Activated T-helper 1 cell treated with anti-CD3 and anti-CD28 coated beads, Interleukin-2, amount 50 U/mL, for 16 hours (primary cell): ENCODE measurements at places on chromosomes 13 and 19.

- no peak for DNase-seq
These were observed 120.0 kb downstream of the UQCRFS1 start for GRCh38 chr19:29092712-29093552.

DNA sequence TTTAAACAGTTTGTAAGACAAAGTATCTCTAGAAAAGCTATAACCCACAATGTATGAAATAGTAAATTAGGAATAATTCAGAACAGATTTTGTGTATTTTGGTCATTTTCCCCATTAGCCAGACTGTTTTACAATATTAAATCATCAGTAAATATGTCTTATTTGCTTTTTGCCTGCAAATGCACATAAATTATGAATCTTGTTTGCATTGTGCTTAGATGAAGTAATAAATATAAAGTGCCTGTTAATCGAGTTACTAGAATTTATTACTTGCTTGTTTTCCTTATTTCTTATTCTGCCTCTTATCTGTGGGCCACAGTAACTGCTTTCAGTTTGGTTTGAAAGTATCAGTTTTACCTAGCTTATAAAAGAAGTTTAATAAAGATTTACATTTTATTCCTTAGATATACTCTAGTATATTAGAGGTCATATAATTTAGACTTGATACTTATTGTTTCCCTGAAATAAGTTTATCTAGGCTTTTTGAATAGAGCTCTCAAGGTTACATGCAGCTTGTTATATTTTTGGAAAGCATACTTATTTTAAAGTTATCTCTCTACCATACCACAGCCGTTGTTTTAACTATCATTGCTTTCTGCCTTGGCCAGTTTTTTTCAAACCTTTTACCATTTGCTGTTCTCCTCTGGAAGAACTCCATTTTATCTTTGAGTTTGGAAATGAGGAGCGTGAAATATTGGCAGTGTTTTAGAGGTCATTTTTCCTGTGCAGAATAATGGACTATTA is 238.0 kb downstream of the NBEA start:
- DNase-seq, result no peak

GRCh38 chr13:98981369-98982080 is 3.7 kb upstream of the DOCK9 start:
- no peak for DNase-seq

DNA sequence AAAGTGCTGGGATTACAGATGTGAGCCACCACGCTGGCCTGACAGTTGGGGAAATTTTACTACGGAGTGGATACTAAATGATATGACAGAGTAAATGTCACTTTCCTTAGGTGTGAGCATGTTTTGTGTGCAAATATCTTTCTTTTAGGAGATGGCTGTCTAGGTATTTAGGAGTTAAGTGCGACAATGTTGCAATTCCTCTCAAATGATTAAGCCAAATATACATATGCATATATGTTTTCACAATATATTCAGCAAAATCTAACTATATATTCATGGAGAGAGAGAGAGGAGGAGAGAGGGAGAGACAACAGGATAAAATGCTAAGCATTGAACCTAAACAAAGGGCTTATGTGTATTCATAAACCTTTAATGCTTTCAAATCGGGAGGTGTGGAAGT is 5.4 kb upstream of the SERTAD3 start:
- DNase-seq, result no peak

GRCh38 chr13:98540476-98540875 is 36.4 kb downstream of the STK24 start:
- DNase-seq, result no peak

DNA sequence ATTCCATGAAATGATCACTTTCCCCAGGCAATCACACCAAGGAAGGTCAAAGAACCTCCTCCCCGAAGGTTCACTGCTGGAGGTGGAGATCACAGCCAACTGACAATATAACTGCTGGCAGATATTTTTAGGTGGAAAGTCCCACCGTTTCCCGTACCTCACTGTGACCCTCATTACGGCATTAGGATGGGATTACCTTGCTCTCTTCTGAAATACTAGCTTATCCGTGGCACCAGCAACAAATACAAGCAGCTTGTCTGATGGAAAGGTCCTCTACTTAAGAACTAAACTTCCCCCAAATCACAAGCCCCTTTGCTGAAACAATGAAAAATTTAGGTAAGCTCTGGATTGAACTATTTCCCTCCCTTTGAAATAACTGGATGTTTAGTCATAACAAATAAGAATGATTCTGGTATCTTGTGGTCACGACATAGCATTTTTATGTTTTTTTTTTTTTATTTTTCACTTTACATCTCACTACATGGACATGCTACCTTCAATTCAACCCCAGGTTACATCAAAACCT is 178.9 kb downstream of the COL4A1 start:
- DNase-seq, result no peak

GRCh38 chr13:45325806-45326205 is 15.2 kb downstream of the TPT1 start:
- no peak for DNase-seq

GRCh38 chr19:29967623-29968022 is 25.6 kb downstream of the URI1 start:
- no peak for DNase-seq

DNA sequence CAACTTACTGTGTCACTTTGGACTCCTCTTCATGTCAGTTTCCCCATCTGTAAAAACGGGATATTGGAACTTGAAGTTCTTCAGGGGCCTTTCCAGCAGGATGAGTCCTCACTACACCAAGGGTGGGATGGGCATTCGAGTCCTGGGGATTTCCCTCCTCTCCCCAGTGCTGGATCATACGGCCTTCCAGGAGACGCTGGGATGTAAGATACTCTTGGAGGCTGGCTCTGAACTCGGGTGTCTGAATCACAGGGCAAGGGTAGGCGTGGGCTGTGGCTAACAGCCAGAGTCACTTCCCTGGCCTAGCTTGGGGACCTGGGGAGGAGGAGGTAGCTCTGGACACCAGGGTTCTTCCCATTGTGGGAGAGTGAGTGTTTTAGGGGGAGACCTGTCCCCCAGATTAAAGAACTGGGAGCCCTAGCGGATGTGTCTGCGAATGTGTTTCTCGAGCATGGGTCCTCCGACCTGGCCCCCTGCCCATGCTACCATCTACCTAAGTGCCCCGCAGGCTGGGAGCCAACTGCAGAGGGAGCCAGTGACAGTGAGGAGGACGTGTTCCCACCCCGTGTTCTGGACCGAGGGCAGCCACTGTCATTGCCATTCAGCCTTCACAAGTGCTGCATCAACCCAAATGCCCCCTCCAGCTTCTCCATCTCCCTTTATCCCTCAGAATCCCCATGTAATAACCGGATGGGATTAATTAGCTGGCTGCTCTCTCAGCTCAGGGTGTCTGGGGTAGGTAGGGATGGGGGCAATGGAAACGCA is 2.4 kb upstream of the CYTH2 start:
- no peak for DNase-seq

- no peak for DNase-seq
These were observed 848.1 kb downstream of the SLITRK6 start for GRCh38 chr13:84951128-84951527.

DNA sequence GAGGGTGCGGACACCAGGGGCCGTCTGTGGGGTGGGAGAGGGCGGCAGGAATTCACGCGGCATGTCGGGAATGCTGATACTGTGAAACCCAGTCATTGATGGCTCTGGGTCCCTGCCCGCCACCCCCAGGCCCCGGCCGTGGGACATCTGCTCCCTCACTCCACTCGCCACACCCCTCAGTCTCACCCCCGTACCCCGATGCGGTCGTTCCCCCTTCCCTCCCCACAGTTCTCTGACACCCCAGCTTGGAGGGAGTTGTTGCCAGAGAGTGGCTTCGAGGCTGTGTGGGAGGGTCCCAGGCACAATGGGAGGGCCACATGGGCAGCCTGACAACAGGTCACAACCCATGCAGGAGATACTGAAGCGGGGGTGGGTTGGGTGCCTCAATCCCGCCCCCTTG is 1.8 kb downstream of the MAG start:
- DNase-seq, result no peak

DNA sequence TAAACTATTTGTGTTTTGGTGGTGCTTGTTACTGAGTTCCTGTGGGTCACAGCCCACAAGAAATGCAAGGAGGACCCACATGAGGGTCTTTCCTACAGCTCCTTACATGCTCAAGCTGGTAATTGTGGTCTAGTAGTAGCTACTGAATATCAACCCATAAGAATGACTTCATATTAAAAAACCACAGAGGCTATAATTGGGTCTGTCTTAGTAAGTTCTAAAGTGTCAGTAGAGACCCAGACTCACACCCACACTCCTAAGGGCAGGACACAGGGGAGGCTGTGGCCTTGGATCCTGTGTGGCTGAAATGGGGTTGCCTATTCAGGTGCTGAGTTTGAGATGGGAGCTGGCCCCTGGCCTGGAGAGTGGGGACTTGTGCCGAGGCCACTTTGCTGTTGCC is 19.6 kb downstream of the TFDP1 start:
- DNase-seq, result no peak

DNA sequence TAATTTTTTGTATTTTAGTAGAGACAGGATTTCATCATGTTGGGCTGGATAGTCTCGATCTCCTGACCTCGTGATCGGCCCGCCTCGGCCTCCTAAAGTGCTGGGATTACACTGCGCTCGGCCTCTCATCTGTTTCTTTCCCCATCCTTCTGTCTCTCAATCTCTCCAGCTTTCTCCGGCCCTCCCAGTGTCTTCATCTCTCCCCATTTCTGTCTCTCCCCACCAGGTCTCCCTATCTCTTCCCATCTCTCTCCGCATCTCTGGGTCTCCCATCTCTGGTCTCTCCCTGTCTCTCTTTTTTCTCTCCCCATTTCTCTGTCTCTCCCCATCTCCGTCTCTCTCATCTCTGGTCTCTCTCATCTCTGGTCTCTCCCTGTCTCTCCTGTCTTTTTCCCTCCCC is 12.2 kb upstream of the NFIX start:
- no peak for DNase-seq

GRCh38 chr19:13788991-13789390 is 6.3 kb upstream of the ZSWIM4 start:
- DNase-seq, result no peak

DNA sequence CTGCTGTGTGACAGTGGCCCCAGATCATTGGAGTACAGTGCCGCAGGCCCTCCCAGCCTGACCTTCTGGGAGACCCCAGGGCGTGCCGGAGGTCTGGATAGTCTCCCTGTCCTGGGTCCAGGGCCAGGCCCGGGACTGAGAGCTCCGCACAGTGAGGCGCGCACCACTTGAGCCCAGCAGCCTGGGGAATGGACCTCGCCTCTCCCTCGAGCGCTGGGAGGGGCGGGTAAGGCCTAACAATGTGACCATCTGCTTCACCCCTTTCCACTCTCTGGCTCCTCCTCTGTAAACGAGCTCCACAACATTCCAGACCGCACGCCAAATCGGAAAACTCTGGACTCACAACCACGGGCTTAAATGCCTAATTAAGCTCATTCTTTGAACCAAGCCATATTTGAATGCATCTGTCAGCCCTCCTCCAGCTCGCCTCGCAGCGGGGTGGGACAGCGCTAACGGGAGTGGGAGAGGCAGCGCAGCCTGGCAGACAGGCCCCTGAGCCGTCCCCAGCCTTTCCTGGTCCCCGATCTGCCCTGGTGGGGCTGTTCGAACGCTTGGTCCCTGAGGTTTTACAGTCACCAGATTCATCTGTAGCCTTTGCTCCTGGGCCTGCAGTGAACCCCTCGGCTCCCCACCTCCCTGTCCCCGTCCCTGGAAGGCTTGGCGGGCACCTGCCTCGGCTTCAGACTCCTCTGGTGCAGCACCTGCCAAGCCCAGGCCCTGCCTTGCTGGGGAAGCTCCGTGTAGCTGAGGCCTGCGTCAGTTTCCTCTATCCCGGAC is 120.7 kb upstream of the VSTM2B start:
- DNase-seq, result no peak

GRCh38 chr13:61500176-61500575 is 84.5 kb upstream of the PCDH20 start:
- no peak for DNase-seq

- DNase-seq, result no peak
These were observed 716 bp upstream of the MAP2K2 start for GRCh38 chr19:4124638-4125037.

DNA sequence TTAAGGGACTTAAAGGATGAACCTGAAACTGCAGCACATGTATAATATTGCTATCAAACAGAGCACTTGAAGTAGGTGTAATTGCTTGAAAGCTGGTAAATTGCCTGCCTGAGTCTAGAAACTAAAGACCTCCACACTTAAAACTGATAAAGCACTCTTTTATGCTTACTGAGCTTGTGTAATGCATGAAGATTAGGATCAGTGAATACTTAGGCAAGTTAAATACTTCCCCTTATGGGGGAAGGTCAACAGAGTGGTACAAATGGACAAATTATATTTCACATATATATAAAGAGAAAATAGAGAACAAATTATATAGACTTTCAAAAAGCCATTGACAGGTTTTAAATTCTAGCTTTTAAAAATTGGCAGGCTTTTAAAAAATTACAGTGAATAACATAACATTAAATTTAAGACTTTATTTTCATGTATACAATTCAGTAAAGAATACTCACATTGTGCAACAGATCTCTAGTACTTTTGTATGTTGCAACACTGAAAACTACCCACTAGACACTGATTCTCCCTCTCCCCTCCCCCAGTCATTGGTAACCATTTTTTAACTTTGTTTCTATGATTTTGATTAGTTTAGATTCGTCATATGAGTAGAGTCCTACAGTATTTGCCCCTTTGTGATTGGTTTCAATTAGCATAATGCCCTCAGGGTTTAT is 23.9 kb downstream of the PIBF1 start:
- no peak for DNase-seq

DNA sequence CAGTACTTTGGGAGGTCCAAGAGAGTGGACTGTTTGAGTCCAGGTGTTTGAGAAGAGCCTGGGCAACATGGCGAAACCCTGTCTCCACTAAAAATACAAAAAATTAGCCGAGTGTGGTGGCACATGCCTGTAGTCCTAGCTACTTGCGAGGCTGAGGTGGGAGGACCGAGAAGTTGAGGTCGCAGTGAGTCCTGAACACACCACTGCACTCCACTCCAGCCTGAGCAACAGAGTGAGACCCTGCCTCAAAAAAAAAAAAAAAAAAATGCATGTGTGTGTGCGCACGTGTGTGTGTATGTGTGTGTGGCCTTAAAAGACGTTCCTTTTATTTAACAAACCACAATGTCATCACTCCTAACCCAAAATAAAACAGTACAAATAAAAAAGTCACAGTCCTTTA is 62.6 kb downstream of the MAP4K1 start:
- DNase-seq, result no peak

GRCh38 chr19:31074199-31075125 is 274.8 kb downstream of the TSHZ3 start:
- no peak for DNase-seq

DNA sequence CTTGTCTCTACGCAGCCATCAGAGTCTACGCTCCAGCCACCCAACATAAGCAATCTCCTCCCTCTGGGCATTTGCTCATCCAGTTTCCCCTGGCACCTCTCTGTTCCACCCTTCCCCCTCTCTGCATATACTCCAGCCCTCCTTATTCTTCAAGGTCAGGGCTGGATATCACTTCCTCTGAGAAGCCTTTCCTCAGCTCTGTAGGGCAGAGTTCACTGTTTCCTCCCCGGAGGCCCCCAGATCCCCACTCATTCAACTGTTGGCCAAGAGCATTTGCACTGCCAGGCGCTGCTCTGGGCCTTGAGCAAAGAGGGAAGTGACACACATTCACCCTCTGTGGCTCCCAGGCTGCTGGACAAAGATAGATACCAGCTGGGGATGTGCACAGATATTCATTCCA is 3.3 kb downstream of the FCGRT start:
- DNase-seq, result no peak

GRCh38 chr13:81021284-81021840 is 680.4 kb upstream of the SPRY2 start:
- no peak for DNase-seq
